Astrocyte (in vitro differentiated cells and primary cell): ENCODE measurements at places on chromosomes 1 and 21. TPM values are rescaled to one million over a fixed set of nuclear protein-coding genes. Genes with fewer than 3 reads are reported as not detected.
A peak's percentile ranks its signal among the peaks of the same experiment; 100 is the strongest.

- DNase-seq = no peak
These were observed 114.9 kb downstream of the NMNAT2 start for GRCh38 chr1:183303323-183303645.

DNA sequence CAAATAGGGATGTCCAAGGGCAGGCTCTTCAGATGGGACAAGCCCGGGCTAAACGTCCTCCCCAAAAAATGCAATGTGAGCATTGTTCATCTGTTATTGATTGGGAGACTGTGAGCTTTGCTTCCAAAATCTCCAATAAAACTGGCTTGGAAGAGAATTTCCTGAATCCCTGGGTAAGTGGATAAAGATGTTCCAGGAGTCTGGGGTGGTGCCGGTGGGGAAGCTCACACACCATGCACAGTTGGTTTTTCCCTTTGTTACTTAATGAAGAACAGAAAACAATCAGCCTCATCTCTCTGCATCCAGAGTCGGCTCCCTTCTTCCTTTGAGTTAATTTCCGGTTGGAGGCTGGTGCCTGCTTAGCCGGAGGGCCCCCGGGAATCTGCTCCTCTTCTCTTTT is 72.1 kb upstream of the ZBTB40 start:
- DNase-seq = no peak

GRCh38 chr1:38860454-38860795 is 853 bp upstream of the RRAGC start:
- no peak for DNase-seq

DNA sequence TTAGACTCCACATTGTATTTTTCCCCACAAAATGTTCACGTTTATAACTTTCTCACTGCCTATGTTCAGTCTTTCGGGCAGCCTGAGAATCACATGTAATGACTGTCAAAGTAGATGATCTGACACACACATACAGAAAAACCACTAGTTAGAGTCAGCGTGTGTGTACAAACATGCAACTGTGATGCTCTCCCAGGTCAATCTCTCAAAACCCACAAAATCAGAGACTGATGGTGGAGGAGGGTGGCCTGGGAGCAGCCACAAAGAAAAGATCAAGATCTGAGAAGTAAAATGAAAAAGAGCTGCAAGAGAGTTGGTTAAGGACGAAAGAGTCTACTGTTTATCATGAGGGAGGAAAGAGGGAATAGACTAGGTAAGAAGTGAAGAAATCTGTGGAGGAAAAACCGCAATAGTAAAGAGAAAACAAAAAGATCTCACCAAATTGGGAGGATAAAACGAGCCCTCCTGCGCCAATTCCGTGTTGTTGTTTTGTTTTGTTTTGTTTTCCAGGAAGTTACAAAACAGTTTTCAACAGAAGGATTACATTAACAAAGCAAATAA is 2.3 kb downstream of the EGLN1 start:
- DNase-seq = no peak

DNA sequence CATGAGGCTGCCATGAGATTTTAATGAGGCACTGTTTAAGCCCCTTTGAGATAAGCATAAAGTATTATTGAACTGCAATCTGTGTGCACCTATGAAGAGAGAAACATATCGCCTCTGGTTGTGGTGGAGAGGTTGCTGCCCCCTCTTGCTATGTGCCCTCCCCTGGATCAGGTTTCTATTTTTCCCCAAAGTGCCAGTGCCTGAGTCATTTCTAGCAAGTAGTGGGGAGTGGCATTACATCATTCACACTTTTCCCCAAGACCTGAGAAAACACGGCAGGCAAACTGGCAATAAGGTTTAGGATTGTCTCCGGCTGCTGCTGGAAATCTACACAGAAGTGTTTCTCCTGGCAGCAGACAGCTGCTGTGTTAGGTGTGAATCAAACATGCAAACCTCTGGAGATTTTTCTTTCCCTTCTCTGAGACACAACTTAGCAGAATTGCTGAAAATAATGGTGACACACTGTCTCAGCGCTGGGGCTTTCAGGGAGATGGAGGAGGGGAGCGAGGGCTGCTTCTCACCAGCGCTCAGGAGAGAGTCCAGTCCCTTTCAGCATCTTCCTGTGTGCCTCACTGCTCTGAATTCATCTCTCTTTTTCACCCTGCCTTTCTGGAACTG is 13.7 kb upstream of the RGS16 start:
- DNase-seq = peak; percentile 52

GPR37L1 gene
- not detected in 2 replicates for total RNA-seq

FAAH gene
- 1.2 and 1.9 TPM in 2 replicates for total RNA-seq

TMEM51 gene
- total RNA-seq = 6.9 TPM in 2 replicates

PLEKHA6 gene
- total RNA-seq = 1.5 and 2.7 TPM in 2 replicates

MYOCOS gene
- total RNA-seq = not detected in 2 replicates
